Stimulated activated CD8-positive, alpha-beta memory T cell treated with anti-CD3 and anti-CD28 coated beads, Interleukin-2, amount 100 ng/mL, for 48 hours (primary cell): ENCODE measurements at places on chromosomes 6 and 20.

- no peak for DNase-seq
Observed at GRCh38 chr20:47290008-47290407, 66.5 kb downstream of the ZMYND8 start.

DNA sequence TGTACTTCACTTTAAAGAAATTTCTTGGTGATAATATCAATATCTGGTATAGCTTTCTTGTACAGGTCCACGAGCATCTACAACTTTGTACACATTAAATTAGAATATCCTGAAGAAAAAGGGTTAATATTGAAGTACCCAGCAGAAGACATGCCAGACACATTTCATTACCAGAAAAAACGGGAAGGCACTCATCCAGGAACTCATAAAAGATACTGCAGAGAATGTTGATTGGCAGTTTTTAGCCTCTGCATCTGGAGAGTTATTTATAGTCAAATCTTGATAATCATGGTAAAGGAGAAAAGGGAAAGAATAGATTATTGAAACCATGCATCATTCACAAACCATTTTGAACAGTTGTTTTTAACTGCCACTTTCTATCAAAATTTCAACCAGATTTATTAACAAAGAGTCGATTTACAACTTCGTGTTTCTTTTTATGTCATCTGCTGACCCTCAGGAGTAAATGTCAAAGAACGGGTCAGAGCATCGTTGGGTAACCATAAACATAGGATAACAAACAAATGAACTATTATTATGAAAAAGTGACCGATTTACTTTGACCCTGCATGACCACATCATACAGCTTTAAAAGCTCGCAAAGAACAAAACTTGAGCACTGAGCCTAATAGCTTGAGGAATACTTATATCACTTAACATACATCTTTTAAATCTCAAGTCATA is 229.2 kb upstream of the SGK1 start:
- no peak for DNase-seq

DNA sequence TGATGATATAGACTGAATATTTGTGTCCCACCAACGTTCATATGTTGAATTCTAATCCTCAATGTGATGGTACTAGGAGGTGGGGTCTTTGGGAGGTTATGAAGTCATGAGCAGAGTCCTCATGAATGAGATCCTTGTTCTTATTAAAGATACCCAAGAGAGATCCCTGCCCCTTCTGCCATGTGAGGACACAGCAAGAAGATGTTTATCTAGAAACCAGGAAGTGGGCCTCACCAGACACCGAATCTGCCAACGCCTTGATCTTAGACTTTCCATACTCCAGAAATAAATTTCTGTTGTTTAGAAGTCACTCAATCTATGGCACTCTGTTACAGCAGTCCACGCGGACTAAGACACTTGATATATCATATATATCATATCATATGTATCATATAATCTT is 67.7 kb upstream of the GCM1 start:
- DNase-seq, result no peak

DNA sequence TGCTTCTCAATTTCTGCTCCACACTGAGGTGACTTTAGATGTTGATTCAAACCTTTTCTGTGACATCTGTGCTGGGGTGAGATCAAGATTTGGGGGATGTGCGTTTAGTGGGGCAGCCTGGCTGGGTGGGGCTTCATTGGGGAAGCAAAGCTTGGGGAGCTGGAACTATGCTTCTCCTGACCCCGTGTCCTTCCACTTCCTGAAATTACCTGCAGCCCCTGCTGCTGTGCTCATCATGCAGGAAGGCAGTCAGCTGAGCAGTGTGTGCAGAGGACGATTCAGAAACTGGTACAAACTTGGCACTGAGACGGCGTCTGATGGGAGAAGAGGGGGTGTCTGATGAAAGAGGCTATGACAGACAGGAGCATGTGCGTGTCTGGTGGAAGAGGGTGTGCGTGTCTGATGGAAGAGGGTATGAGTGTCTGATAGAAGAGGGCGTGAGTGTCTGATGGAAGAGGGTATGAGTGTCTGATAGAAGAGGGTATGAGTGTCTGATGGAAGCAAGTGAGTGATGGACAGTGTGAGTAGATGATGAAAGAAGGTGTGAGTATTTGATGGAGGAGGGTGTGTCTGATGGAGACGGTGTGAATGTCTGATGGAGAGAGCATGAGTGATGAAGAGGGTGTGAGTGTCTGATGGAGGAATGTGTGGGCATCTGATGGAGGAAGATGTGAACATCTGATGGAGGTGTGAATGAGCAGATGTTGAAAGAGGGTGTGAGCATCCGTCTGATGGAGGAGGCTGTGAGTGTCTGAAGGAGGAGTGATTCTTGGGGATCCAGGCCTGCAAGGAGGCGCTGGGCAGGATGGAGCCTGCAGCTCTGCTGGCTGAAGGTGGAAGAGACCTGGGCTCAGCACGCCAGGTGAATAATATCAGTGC is 103.4 kb downstream of the SYCP2 start:
- DNase-seq, result no peak
